ENCODE measurements at places on chromosomes 6 and 20. TPM values are rescaled to one million over a fixed set of nuclear protein-coding genes. Genes with fewer than 3 reads are reported as not detected.

Gene DPPA5
- not detected for polyA plus RNA-seq

Gene TTLL9
- 0.14 TPM for polyA plus RNA-seq

Gene CGAS
- 2.1 TPM for polyA plus RNA-seq

Gene PDYN
- not detected for polyA plus RNA-seq

Gene EPPIN
- not detected for polyA plus RNA-seq

Gene ORC3
- 190 TPM for polyA plus RNA-seq

Gene TGM3
- not detected for polyA plus RNA-seq

Gene SLC2A4RG
- polyA plus RNA-seq = 0.93 TPM

Gene ULBP1
- not detected for polyA plus RNA-seq

Gene SS18L1
- 15.1 TPM for polyA plus RNA-seq

Gene GDAP1L1
- polyA plus RNA-seq = 13.4 TPM

Gene NFATC2
- polyA plus RNA-seq = 0.20 TPM

Gene FGD2
- not detected for polyA plus RNA-seq

Gene PNLDC1
- polyA plus RNA-seq = not detected

Gene GRM1
- polyA plus RNA-seq = 200 TPM

Gene MBOAT1
- 1.4 TPM for polyA plus RNA-seq

Gene PPIL6
- polyA plus RNA-seq = 18.1 TPM

Gene ASIP
- not detected for polyA plus RNA-seq

Gene CD109
- polyA plus RNA-seq = not detected

Gene SGK2
- not detected for polyA plus RNA-seq

Gene JARID2
- 28.1 TPM for polyA plus RNA-seq

Gene TAGAP
- polyA plus RNA-seq = 0.39 TPM

Gene NCR2
- polyA plus RNA-seq = not detected

Gene MLN
- polyA plus RNA-seq = not detected

Gene ECT2L
- polyA plus RNA-seq = 0.31 TPM

Gene KIAA1755
- 1.2 TPM for polyA plus RNA-seq

Data from Purkinje cell (primary cell).